T-helper 2 cell (primary cell): ENCODE measurements at places on chromosomes 6 and 20.

DNA sequence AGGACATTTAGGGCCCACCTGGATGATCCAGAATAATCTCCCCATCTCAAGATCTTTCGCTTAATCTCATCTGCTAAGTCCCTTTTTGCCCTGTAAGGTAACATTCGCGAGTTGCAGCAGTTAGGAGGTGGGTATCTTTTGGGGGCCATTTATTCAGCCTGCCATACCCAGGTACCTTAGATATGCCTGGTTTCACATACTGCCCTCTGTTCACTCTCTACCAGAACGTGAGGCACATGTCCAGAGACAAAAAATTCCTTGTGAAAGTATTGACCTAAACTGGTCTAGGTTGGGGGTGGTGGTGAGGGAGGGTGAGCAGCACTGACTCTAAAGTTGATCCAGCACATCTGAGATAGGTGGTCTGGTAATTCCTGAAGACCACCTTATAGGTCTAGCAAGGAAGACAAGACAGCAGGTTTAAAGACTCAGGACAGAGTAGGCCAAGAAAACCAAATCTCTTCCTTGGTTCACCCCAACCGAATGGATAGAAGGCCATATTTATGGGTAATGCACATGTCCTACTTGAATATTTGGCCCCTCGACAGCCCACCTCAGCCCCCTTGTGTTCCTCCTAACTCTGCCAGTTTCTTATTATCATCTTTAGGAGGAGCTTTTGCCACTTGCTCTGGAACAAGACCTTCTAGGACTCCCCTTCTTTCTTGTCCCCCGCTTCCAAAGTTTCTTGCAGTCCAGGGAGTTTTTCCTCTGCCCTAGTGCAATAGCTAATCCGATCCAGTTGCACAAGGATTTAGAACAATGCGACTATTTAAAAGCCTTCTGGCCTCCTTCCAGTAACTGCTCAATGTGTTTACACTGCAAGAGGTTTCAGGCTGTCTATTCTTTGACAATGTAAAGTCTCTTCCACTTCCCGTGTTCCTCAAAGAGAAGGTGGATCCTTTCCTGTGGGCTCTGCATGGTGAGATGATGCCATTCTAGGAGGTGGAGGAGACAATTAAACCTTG, 213.0 kb upstream of the LAMP5 start:
- no peak for DNase-seq

DNA sequence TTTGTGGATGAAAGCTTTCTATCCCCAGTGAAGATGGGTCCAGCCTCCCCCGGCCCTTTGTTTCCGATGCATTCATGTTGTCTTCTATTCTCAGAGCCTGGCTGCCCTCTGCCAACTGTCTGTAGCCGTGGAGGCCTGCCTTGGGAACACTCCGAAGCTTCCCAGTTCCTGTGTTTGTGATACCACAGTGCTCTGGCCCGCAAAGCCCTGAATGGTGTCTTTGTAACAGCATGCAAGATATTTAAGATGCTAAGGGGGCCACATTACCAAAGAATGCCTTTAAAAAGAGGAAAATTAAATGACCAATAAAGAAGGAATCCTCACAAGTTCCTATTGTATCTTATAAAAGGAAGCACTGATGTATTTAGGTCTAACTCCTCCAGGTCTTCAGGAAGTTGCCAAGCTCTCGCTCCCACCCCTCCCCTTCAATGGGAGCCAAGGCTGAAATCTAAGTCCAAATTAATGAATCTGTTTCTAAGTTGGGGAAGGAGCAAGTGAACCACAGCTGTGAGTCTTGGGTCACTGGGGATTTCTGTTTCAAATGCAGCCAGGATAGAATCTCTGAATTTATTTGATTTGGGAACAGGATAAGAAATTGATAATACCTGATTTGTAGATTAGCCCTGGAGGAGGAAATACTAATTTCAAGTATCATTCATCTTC, 596.1 kb downstream of the QKI start:
- no peak for DNase-seq

GRCh38 chr20:17914957-17915356, 53.6 kb downstream of the SNX5 start:
- DNase-seq, result no peak

DNA sequence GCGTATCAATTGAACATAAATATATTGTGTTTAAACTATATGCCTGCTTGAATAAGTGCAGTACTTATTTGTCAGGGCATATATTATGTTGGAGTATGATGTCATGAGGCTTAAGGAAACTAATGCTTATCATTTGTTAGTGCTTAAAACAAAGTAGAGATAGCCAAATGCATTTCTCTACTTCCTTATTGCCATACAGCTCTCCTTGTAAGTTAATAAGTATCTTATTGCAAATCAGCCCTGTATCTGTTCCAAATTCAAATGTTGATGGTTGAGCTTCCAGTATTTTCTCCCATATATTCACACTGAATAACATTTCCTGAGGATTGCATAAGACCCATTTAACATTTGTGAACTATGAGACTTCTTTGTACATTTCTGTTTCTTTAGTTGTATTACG, 57.8 kb downstream of the CARMIL1 start:
- DNase-seq, result no peak

GRCh38 chr6:12481850-12482249, 191.7 kb downstream of the EDN1 start:
- no peak for DNase-seq

GRCh38 chr6:135922174-135922573, 70.7 kb downstream of the PDE7B start:
- no peak for DNase-seq

- DNase-seq, result no peak
Observed at GRCh38 chr20:53847837-53848170, 222.6 kb downstream of the BCAS1 start.

DNA sequence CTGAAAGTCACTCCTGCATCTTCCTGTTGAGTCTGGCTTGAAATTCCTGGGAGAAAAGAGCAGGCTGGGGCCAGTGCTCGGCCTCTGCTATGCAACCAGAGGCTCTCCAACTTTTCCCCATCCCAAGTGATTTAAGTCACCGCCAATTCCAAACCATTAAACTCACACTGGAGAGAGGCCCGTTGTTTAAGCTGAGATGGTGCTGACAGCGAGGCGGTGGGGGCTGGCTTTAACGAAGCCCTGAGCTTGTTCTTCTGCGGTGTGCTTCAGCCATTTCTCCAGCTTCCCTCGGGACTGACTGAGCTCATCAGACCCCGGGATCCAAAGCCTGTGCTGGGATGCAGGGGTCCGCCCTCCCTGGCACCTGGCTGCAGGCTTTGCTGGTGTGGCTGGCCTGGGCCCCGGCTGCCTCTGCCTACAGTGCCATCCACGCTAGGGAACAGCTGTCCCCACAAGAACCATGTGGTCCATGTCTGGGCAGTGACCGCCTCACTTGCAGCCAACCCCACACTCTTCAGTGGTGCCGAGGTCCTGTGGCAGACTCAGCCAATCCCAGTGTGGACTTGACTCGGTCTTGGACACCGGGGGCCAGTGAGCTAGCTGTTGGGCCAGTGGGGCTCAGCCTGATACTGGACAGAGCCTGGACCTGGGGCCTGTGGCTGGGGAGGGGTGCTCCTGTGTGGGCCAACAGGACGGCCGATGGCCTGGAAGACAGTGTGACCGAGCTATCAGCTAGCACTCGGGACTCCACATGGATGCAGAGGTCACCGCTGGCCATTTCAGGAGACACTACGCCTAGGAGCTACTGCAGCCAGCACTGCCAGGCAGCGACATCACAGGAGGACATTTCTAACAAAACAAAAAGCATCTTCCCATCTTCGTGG, 21.2 kb downstream of the RAMACL start:
- no peak for DNase-seq

DNA sequence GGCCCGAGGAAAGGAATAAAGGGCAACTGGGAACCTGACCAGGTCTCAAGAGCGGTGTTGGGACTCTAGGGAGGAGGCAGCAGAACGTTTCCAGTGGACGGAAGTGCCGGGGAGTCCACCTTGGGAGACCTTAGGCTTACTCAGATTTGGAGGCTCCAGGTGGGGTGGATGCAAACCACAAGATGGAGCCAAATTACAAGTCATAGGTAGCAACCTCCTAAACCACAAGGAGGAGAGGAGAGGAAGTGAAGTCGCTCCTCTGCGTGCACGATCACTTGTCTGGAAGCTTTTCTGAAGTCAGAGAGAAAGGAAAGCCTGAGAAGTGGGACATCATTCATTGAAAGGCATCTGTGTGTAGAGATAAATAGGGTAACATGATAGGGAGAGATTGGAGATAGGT, 9.3 kb downstream of the HLA-DOA start:
- DNase-seq, result no peak

DNA sequence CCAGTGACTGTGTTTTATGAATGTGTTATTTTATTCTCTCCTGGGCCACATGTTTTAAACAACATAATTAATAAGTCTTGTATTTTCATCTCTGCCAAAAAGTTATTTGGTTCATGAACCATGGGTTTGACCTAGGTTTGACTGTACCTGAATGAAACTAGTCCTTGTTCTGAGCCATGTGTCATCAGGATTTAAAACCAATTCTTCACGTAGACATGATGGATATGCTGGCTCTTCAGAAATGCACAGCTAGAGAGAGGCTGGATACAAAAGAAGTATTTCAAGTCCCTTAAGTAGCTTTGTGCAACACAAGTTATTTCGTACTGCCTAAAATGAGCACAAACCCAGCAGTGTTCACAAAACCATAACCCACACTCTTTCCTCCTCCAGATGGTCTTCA, 116.1 kb downstream of the IBTK start:
- DNase-seq, result no peak

DNA sequence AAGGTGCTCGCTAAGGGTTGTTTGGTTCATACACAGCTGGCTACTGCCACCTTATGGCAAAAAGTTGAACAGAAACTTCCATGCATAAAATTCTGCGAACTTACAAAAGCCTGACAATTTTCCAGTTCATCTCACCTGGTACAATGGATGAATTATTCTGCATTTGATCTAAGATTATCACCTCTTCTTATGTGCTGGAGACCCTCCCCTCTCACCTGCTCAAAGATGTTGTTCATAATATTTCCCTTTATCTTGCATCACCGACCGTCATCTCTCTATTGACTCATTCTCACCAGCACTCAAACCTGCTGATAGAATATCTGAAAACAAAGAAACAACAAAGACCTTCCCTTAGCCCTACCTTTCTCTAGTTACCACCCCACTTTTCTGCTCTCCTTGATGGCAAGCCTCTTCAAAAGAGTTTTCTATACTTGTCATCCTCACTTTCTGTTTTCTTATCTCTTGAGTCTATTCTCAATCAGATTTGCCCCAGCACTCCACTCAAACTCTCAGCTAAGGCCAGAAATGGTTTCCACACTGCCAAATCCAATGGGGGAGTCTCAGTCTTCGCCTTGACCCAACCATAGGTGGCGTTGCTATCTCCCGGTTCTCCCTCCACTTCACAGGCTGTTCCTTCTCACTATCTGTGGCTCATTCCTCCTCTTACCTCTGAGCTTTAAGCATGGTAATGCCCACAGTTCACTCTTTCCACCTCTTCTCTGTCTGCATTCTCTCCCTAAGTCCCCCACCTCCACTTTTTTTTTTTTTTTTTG, 25.8 kb downstream of the SNRNP48 start:
- DNase-seq, result no peak

- DNase-seq, result no peak
Observed at GRCh38 chr20:31570735-31571617, 34.1 kb upstream of the ID1 start.

DNA sequence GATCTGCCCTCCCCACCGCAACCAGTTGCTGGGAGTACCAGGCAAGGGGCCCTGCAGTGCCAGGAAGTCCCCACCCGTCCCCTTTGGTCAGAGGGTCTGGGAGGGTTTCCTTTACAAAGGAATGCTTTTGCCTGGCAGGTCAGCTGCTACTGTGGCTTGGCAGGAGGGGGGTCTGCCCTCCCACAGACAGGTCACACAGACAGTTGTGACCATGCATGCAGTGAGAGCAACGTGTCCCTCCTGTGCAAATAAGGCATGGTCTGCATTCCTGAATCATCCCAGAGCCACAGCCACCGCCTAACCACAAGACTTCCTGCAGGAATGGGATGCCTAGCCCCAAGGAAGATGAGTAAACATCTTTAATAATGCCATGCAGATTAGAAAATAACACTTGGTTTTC, 439 bp upstream of the F13A1 start:
- no peak for DNase-seq

DNA sequence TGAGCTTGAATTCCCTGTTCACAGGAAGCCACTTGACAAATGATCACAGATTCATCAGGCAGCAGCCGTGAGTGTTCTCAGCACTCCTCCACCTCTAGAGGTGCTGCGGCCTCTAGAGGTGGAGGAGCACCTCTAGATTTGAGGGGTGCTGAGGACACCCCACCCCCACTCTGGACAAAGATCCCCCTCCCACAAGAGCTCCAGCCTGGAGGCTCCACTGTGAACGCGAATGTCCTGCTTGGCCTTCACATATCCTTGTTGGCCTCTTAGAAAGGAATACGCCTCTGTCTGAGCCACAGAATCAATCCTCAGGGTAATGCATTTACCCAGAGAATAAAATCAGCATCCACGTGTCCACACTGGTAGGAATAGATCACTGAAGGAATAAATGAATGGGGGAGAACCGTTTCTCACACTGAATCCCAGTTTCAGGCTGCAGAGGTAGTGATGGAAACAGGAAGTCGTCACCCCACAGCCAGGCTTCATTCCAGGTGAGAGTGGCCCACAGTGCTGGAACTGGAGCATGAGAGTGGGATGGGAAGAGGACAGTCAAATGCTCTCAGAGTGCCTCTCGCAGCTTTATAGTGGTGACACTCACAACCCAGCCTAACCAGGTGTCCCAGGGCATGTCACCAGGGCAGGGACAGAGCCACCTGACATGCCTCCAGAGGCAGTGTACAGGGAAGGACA, 16.6 kb downstream of the NPEPL1 start:
- DNase-seq, result no peak

DNA sequence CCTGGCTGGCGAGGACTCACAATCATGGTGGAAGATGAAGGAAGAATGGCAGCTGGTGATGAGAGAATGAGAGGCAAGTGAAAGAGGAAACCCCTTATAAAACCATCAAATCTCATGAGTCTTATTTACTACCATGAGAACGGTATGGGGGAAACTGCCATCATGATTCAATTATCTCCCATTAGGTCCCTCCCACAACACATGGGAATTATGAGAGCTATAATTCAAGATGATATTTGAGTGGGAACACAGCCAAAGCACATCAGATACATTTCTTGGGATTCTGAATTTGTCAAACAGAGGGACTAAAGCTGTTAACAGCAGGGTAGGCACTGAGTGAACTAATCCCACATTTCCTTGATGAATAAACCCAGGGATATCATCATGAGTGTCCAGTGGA, 116.2 kb upstream of the PLCB4 start:
- DNase-seq, result no peak

GRCh38 chr20:45320948-45321595, 13.0 kb upstream of the MATN4 start:
- peak; percentile 49 for DNase-seq

GRCh38 chr20:43824309-43825050, 90.2 kb upstream of the TOX2 start:
- no peak for DNase-seq

GRCh38 chr6:41396335-41396734, 60.9 kb downstream of the NCR2 start:
- no peak for DNase-seq

GRCh38 chr6:90256698-90257485, 39.8 kb downstream of the BACH2 start:
- no peak for DNase-seq
